ENCODE measurements at places on chromosomes 1 and 21.

- DNase-seq, result peak; percentile 62
Measured at GRCh38 chr1:47507881-47508701, 70.2 kb downstream of the FOXD2 start.

DNA sequence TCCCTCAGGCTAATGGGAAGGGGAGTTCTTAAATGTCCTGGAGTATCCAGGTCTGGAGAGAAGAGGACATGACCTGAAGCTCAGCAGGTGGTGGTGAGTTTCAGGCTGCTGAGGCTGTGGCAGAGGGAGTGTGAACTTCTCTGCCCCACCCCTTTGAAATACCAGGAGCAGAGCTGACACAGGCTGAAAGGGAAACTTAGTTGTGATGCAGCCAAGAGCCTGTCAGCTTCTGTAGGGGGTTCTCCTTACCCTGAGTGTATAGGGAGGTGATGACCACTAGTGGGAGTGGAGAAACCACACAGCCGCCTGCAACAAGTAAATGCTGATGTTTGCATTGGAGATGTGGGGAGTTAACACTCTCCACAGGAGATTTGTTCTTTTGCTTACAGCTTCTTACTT, 152.3 kb downstream of the FCRL5 start:
- DNase-seq, result no peak

DNA sequence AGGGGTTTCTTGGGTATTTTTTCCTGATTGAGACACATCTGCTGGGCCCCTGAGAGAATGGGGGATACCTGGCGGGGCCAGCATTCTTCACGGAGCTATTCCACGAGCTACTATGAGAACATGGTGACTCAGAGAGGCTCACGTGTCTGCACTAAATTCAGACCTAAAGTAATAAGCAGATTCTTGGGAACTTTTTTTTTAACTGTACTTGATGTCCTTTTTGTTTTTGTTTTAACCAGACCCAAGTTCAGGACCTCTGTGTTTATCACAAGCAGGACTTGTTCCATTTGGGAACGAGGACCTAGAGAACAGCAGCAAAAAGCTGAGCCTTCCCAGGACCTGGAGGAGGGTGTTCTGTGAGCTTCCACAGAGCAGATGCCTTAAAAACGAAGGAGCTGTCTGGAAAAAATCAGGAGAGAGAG, 44.0 kb downstream of the EVA1C start:
- DNase-seq, result no peak

GRCh38 chr21:42543106-42543847, 29.6 kb downstream of the SLC37A1 start:
- no peak for DNase-seq

DNA sequence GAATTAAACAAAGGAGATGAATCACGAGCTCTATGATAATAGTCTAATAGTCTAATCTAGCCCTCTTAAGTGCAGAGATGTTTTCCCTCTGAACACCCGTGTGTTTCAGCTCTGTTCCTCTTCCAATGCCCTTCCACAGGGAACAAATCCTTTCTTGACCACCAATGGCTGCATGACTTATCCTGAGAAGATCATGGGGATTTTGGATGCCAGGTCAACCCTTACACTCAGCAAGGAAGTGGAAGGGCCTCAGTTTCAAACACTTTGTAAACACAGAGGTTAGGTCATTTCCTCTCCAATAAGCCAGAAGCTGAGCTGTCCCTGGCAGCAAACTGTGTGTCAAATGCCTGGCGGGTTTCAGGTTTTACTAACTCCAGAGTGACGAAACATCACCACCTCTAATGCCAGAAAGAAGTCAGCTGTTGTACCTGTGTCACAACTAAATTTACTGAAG, 200.0 kb downstream of the GABPA start:
- no peak for DNase-seq

GRCh38 chr21:41477641-41478318, 30.2 kb downstream of the TMPRSS2 start:
- DNase-seq, result peak; percentile 78

GRCh38 chr1:209383907-209384709, 199.4 kb upstream of the CAMK1G start:
- no peak for DNase-seq

DNA sequence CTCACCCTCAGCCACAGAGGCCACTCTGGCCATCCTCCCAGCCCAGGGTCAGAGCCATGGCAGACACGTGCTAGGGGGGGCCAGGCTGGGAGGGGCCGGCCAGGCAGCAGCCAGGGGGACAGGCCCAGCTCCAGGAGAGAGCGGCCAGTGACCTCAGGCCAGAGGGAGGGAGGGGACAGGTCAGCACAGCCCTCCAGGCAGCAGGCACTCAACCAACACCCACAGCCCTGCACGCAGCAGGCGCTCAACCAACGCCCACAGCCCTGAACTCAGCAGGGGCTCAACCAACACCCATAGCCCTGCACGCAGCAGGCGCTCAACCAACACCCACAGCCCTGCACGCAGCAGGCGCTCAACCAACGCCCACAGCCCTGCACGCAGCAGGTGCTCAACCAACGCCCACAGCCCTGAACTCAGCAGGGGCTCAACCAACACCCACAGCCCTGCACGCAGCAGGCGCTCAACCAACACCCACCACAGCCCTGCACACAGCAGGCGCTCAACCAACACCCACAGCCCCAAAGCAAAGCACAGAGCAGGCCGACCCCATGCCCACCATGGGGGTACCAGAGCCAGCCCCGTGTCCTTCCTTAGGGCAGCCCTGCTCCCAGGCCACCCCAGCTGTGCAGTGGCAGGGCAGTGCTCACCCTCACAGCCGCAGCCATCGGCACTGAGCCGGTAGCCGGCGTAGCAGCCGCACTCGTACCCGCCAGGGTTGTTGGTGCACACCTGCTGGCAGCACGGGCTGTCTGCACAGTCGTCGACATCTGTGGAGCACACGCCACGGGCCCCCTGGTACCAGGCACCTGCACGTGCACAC, 55.9 kb downstream of the ARHGEF16 start:
- no peak for DNase-seq

DNA sequence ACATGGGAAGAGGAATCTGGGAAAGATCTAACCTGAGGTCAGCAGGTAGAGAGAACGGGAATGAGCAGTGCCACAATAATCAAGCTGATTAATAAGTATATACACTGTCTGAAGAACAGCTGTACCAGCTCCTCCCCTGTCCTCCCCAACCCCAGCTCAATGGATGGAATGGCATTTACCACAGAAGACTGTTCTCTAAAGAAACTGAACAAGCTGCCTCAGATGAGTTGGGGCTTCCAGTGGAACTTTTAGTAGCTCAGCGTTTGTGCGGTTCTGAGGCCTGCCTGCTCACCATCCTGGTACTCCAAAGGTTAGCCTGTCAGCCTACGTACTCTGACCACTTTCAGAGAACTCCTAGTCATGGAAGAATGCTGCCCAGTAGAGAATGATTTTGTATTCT, 101.9 kb upstream of the LBR start:
- no peak for DNase-seq

GRCh38 chr1:180155182-180155682, 563 bp downstream of the QSOX1 start:
- DNase-seq, result peak; percentile 47

GRCh38 chr1:20601129-20601825, 12.4 kb downstream of the CDA start:
- no peak for DNase-seq

DNA sequence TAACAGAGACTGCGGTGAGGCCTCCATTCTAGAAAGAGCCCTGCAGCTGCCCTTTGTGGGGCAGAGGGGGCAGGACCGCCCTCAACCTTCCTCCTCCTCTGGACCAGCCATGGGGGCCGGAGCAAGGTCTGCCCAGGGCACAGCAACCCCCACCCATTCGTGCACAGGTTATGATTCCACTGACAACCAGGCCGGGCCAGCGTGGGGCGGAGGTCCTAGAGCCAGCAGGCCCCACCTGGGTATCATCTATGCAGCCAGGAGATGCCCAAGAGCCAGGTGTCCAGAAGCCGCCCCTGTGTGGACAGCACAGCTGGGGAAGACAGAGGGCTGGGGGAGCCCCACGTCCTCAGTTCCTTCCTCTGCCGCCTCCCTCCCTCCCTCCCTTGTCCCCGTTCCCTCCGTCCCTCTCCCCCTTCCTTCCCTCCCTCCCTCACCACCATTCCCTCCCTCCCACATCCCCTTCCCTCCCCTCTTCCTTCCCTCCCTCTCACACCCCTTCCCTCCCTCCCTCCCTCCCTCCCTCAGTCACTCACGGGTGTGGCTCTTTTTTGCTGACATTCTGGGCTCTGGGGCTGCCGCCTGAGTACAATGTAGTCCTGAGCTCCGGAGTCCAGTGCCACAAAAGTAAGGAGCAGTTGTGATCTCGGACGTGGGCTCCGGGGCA, 12.3 kb downstream of the RNF223 start:
- DNase-seq, result no peak

DNA sequence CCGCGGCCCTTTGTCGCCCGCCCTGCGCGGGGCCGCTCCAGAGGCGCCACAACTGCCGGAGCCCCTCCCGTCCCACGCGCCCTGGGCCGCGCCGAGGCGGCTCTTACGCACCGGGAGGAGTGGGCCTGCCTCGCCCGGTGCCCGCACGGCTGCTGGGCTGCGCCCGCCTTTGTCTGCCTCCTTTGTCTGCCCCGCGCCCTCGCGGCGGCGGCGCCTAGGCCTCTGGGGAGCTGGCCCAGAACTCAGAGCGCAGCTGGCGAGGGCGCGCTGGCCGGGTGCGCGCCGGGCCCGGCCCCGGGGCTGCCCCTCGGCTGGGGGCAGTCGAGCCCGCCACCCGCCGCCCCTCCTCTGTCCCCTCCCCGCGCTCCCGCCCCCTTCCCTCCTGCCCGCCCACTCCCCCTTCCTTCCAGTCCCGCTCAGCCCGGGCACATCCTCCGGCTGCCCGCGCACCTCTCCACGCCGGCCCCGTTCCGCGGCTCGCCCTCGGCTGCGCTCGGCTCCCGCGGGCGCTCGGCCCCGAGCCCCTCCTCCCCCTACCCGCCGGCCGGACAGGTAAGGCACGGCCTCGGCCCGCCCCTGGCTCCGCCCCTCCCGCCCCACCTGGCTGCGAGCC, at the start of gene DRAXIN:
DRAXIN (plus strand) TSS at position 409 of the 613 bp plus-strand sequence. CDS start 14,549 bp downstream, outside the sequence.
- DNase-seq, result peak; percentile 90

DNA sequence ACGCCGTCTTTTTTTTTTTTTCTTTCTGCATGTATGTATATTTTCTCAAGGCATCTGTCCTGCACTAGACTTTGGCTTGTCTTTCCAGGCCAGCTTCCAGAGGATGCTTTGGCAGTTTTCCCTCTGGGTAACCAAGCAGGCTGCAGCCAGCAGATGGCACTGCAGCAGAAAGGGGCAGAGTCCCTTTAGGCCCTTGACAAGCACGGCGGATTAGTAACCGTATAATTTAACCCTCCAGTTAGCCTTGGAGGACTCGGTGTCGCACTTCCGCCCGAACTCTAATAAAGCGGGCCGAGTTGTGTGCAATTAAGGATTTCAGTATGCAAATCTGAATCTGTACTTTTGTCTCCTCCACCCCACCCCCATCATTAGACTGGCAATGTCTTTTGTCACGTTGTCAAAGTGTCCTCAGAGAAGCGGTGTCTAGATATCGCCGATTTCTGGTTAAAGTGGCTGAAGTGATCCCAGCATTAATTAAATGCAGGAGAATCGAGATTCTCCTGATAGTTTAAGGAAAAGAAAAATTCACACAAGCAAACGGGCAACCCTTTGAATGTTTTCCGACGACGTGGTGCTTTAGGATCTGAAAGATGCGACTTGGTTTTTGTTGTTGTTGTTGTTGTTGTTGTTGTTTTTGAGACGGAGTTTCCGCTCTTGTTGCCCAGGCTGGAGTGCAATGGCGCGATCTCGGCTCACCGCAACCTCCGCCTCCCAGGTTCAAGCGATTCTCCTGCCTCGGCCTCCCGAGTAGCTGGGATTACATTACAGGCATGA, 1.1 kb upstream of the TMEM167B start:
- DNase-seq, result peak; percentile 62

- no peak for DNase-seq
Measured at GRCh38 chr1:215780641-215781040, 213.5 kb downstream of the KCTD3 start.
